HS-5 (cell line): ENCODE measurements at places on chromosomes 7 and 10.

DNA sequence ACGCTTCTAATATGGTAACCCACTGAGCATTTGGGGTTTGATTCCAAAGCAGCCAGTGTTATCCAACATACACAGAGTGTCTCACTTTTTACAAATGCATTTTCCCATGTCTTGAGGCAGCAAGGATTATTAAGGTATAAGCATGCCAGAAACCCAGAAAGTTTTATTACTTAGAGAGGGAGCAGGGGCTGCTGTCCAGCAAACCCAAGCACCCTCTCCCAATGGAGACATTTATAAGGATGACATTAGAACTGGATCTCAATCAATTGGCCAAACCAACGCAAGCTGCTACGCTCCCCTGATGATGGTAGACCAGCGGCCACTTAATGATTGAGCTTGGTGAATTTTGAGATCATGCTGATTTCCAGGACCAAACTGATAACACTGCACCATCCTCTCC, 176.3 kb downstream of the FANK1 start:
- DNase-seq, result no peak

- peak; percentile 70 for DNase-seq
These were observed 14.6 kb downstream of the IFIT3 start for GRCh38 chr10:89342206-89342958.

- DNase-seq, result no peak
These were observed 117.1 kb downstream of the LCOR start for GRCh38 chr10:96949039-96949683.

- no peak for DNase-seq
These were observed 945 bp downstream of the ADO start for GRCh38 chr10:62805231-62806099.

GRCh38 chr7:155287284-155287935, 10.3 kb upstream of the INSIG1 start:
- DNase-seq, result no peak

GRCh38 chr10:132876993-132877431, 65.4 kb downstream of the CFAP46 start:
- no peak for DNase-seq

- no peak for DNase-seq
These were observed 200.1 kb upstream of the FOXP2 start for GRCh38 chr7:114214466-114214865.

GRCh38 chr10:118738406-118738805, 16.4 kb downstream of the CACUL1 start:
- DNase-seq, result no peak
